ENCODE measurements at places on chromosomes 12 and 14.

- DNase-seq, result peak; percentile 35
These were observed 39.8 kb upstream of the MEG3 start for GRCh38 chr14:100786131-100786530.

DNA sequence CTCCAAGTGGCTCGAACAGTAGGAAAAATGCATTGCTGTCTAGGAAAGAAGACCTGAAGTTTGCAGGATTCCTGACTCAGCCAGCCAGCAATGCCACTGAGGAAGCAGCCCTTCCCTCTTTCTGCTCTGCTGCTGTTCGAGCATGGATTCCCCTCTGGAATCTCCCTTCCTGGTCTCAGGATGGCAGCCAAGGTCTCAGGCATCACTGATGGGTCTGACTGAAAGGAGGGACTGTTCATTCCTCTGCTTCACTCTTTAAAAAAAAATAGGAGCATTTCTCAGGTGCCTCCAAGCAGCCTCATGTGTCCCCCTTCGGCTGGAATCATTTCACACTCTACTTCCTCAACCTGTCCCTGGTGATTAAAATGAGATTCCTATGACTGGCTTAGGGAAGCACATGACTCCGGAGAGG lies 62.4 kb downstream of the SLC15A4 start:
- DNase-seq, result no peak

DNA sequence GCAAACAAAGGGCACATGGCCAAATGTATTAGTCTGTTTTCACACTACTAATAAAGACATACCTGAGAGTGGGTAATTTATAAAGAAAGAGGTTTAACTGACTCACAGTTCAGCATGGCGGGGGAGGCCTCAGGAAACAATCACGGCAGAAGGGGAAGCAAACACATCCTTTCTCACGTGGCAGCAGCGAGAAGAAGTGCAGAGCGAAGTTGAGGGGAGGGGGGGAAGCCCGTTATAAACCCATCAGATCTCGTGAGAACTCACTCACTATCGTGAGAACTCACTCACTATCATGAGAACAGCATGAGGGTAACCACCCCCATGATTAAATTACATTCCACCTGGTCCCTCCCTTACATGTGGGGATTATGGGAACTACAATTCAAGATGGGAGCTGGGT lies 66.1 kb downstream of the ST8SIA1 start:
- DNase-seq, result no peak

GRCh38 chr14:64562436-64562835 lies 12.7 kb downstream of the PPP1R36 start:
- DNase-seq, result no peak

- no peak for DNase-seq
These were observed 42.1 kb downstream of the CIT start for GRCh38 chr12:119835068-119835467.

GRCh38 chr12:94831081-94831751 lies 172.3 kb downstream of the NDUFA12 start:
- DNase-seq, result no peak

- no peak for DNase-seq
These were observed 5.2 kb upstream of the TEP1 start for GRCh38 chr14:20418501-20418909.

DNA sequence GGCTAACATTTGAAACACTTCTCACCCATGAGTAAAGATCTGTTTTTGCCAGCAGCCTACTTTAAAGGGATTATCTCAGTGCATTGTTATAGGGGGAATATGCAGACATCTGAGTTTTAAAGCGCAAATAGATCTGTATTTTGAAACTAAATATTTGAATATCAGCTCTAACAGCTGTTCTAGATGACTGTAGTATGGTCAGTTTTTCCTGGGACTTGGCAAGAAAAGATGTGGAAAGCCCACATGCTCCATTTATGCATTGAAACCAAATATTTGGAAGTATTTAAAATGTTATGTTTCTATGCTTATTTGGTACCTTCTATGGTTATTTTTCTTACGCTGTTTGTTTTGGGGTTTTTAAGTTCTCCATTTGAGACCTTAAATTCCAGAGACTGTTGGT lies 41.7 kb downstream of the RIC8B start:
- DNase-seq, result no peak

GRCh38 chr12:59168647-59169046 lies 248.3 kb upstream of the LRIG3 start:
- DNase-seq, result no peak

- DNase-seq, result no peak
These were observed 35.9 kb downstream of the ACADS start for GRCh38 chr12:120761519-120761934.

DNA sequence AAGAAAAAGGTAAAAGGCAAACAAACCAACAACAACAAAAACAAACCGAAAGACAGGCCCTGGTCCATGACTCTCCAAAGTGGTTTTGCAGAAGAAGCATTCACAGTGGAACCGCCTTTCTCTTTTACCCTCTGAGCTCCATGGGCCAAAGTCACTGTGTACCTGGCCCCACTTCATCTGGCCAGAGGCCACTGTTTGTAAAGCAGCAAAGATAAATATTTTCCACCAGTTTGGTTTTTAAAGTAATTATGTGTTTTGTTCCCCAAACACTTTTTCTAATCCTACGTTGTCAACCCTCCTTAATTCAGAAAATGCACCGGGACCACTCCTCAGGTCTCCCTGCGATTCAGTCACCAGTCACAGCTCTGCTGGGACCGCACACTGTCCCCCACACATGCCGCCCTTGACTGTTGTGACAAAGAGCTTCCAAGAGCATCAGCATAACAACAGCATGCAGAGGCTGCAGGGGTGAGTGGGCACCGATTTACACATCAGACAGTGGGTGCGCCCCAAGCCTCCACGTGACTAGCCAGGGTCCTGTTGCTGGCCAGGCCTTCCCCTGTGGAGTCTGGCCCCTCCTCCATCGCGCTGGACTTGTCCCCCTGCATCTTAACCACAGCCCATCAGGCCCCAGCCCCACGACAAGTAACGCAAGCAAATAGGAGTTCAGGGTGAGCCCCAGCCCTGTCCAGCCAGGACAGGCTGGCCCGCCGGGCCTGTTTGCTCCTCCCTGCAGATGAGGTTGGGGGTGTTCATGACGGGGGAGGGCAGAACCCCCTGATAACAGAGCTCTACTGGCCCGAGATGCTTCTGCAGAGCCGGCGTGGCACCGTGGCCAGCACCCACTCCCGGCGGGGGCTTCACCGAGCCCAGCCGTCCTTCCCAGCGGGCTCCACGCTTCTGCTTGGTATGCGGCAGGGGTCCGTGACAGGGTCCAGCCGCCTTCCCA lies 65.2 kb upstream of the DIO3 start:
- no peak for DNase-seq

- no peak for DNase-seq
These were observed 1.6 kb downstream of the TMEM229B start for GRCh38 chr14:67486890-67487289.

DNA sequence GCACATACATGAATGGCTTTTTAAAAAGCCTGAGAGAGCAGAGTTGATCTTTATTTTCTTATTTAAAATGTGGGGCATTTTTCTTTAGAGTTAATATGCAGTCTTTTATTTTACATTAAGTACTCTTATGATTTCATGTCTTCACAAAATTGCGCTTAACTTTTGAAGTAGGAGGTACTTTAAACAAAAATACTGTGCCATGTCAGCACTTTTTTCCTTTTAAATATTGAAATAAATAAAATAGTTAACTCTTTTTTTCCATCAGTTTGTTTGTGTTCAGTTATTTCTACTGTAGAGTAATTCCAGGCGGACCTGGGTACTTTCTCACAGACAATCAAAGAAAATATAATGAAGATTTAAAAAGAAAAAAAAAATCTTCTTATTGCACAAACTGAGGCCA lies 231.7 kb downstream of the DPF3 start:
- no peak for DNase-seq

DNA sequence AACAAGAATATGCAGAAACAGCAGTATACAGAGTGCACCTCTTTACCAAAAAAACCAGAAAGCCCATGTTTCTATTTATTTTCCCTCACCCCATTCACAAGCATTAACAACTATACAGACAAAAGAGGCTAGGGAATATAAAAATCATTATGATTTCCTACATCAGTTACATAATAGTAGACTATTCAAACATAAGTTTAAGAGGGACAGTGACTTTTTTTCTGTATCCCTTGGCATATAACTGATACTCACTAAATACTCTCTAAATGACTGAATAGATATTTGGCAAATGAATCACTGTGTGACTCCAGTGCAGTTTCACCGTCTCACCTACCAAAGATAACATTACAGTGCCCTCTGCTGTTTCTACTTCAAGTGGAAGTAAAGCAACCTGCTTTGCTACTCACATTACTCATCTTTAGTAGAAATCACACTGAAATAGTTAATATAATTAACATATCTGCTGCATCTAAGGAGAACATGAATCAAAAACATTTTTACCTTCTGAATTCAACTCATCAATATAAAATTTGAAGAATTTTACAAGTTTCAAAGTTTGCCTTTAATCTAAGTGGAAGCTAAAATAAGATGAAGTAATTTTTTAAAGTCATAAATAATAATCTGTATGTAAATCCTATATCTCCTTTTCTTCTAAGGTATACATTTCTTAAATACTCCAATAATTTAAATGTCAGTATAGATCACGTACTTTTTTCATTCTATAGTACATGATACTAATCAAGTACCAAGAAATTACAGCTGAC lies 103.8 kb downstream of the OSBPL8 start:
- no peak for DNase-seq

DNA sequence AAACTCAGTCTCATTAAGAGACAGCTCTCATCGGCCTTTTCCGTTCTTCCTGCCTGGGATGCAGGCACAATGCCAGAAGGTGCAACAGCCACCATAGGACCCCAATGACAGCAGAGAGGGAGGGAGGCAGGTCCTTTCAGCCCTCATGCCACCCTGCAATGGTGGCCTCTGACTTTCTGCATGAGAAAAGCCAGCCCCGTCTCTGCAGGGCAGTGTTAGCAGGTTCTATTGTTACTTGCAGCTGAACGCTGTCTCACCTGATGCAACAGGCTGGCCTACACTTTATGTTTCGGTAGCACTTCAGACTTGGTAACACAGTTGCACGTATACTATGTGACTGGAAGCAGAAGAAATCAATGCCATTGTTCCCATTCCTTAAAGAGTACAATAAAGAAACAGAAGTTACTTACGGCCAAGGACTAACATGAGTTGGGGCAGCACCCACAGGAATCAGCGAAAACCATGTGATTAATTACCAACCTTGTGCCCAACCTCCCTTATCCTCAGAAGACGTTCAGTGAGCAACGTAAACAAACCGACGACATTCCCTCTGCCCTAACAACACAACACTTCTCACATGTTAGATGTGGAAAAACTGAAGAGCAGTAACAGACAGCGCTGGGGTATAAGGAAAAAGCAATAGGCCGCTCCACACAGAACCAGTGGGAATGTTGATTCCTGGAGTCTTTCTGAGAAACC lies 102.1 kb downstream of the RIMBP2 start:
- DNase-seq, result no peak

DNA sequence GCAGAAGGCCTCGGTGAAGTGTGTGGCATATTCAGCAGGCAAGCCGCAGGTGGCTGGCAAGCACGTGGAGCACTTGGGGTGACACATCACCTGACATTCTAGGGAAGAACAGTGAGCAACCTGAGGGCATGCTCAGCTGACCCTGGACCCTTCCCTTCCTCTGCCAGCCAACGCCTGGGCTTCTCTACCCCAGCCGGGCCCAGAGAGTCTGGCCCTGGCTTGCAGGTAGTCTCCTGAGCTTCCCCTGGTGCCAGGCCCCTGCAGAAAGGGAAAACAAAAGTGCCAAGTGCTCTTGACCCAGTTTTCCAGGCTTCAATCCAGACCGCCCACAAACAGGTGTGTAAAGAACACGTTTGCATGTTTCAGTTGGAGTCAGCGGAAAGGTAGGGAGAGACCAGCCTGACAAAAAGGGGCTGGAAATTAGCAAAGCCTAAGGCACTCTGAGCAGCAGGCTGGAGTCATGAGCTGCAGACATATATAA lies 45.7 kb downstream of the PRKAB1 start:
- DNase-seq, result no peak

All from substantia nigra (tissue), 51 donors.